ENCODE measurements at places on chromosomes 12 and 14.

DNA sequence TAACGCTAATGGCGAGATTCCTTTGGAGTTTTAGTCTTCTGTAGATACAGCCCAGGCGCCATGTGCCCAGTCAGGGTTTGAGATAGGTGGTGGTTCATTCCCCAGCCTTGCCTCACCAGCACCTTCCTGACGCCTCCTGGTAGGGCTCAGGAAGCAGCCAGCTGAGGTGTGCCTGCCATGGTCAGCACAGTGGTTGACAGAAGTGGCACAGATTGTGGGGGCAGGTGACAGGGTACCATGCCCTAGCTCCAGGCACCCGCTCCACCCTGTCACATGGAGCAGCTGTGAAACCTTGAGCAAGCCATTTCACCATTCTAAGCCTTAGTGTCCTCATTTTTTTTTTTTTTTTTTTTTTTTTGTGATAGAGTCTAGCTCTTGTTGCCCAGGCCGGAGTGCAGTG lies 45.6 kb downstream of the EVL start:
- DNase-seq, result no peak

GRCh38 chr12:13177373-13177772 lies 19.2 kb upstream of the EMP1 start:
- no peak for DNase-seq

DNA sequence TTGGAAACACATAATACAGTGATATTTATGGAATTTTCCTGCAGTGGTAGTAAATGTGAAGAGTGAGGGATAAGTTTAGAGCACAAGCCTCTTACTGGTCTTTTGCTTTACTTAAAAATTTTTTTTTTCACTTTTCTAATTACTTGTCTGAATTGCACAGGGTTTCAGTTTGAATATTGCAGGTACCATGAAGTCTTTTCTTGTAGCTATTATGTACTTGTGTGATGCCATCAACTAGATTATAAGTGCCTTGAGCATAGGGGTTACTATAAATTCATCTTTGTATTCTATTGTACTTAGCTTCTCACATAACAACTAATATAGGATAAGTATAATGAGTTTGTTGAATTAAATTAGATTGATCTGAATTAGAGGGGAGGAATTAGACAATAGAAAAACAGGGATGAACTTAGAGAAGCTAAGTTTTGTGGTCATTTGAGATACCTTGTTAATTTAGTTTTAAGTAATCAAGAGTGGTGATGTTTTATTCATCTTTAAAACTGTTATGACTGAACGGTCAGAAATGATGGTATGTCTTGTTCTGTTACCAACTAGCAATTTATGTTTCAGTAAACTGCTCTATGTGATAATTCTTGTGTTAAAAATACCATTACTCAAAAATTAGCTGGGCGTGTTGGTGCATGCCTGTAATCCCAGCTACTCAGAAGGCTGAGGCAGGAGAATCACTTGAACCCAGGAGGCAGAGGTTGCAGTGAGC lies 42.1 kb downstream of the CCDC91 start:
- no peak for DNase-seq

DNA sequence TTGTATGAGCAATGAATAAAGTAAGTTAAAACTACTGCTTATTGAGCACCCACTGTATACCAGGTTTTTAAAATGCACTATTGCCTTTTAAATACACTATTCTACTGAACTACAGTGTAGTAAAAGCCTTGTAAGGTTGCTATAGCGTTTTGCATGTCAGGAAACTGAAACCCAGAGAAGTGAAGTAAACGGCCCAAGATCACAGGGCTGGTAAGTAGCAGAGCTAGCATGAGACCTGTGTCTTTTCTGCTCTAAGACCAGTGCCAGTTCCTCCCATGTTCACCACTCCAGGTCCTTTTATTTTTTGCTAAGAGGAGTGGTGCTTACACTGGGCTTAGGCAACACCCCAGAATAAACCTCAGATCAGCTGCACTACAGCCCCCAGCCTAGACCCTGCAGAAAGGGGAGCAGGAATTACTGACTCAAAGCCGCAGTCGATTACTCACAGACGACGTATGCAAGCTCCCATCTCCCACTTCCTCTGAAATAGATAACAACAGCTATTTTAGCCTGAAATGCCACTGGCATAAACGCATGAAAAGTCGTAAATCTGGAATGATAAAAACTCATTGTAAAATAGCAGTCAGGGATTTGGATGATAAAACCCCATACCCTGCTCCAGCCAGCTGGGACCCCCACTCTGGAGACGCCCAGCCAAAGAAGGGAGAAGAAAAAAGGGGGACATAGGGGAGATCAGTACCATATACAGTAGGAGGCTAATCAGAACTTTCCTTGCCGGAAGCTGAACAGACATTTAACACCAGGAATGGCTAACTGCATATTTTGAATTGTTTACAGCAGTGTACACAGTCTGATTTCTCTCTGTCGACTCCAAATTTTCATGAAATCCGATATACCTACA lies 108.3 kb downstream of the NUAK1 start:
- DNase-seq, result no peak

- no peak for DNase-seq
These were observed 261.5 kb upstream of the CCDC196 start for GRCh38 chr14:66224492-66225178.

DNA sequence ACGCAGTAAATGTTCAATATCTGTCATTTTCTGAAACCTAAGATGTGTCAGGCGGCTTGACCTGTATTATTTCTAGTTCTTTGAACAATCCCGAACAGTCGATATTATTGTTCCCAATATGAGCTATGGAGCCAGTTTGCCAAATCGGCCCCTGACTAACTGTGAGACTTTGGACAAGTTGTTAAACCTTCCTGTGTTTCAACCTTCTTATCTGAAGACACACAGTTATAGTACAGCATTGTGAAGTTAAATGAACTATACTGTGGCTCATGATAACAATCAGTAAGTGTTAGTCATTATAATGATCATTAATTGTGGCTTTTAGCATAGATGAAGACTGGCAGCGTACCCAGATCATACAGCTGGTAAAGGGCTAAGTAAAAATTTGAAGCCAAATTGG lies 23.4 kb downstream of the DDX47 start:
- no peak for DNase-seq

DNA sequence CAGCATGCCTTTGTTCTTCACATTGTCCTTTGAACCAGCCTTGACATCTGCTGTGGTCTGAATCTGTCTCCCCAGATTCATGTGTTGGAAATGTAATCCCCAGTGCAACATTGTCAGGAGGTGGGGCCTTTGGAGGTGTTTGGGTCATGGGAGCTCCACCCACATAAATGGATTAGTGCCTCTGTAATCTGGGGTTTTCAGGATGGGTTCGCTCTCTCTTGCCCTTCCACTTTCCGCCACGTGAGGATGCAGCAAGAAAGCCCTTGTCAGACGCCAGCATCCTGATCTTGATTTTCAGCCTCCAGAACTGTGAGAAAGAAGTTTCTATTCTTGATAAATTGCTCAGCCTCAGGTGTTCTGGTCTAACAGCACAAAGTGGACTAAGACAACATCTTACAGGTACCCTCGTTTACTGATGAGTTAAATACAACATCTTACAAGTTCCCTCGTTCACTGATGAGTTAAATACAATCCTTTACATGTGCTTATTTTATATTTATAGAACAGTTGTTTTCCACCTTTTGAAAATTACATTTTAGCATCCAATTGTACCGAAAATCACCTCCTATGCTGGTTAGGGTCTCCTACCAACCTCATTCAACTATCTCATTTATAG lies 54.4 kb upstream of the RIMBP2 start:
- DNase-seq, result no peak

DNA sequence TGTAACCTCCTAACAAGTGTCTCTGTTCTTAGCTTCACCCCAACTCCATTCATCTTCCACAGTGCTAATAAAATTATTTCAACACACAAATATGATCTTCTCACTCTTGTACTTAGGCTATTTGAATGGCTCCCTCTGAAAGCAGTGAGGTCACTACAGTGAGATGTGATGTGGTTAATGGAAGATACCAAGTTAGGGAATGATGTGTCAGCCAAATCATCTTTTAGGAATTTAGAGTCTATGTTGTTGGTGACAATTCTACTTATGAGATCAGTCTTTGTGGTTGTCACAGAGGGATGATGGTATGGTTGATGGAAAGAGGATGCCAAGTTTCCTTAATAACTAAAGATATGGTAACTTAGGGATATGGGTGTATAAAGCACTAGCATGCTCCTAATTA lies 57.6 kb downstream of the POLR3B start:
- no peak for DNase-seq

DNA sequence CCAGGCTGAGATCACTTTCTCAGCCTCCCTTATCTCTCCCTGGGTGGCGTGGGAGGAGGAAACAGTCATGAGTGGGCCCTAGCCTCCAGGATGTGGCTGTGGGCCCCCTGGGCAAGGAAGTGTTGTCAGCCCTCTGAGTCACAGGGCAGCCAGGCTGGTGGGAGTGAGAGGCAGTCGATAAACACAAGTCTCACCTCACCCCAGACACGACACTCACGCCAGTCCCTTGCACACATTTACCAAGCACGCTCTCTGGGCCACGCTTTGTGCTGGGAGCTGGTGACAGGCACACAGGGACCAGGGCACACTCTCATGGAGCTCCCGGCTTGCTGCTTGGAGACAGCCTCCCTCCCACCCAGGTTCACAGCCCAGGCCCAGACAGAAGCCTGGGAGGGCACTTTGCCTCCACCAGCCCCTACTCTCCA lies 1.9 kb upstream of the KRT79 start:
- no peak for DNase-seq

DNA sequence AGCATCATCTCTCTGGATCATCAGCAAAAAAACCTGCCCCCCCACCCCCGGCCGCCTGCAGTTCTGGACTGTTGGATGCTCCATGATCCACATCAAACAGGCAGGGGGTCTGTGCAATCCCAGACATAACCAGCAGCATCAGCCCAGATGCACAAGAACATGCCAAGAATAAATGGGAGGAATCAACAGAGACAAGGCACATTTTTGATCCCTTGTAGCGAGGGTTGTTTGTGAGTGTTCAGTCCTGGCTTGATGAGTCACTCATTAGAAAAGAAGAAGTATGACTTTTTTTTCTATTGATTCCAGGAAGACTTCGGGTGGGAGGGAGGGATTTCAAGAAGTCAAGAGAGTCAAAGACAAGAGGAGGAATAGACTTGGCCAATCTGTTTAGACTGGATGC lies 244.2 kb downstream of the KSR2 start:
- DNase-seq, result no peak

DNA sequence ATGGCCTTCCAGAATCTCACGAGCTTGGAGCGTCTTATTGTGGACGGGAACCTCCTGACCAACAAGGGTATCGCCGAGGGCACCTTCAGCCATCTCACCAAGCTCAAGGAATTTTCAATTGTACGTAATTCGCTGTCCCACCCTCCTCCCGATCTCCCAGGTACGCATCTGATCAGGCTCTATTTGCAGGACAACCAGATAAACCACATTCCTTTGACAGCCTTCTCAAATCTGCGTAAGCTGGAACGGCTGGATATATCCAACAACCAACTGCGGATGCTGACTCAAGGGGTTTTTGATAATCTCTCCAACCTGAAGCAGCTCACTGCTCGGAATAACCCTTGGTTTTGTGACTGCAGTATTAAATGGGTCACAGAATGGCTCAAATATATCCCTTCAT lies 92.2 kb downstream of the FLRT2 start:
- no peak for DNase-seq

DNA sequence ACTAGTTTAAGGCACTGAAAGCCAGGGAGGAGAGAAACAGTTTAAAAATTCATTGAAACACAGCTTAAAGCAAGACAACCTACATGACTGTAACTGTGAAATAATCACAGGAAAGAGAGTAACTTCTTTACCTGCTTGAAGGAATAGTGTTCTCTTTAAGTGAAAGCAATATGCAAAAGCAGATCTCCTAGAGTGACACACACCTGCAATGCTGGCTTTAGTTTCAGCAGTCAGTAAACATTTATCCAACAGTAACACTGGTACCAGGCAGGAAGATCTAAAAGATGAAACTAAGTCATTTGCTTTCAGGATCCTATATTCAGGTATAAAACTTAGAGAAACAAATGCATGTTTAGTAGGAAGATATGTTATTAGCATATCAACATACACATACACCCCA lies 85.3 kb upstream of the PPM1H start:
- DNase-seq, result no peak

DNA sequence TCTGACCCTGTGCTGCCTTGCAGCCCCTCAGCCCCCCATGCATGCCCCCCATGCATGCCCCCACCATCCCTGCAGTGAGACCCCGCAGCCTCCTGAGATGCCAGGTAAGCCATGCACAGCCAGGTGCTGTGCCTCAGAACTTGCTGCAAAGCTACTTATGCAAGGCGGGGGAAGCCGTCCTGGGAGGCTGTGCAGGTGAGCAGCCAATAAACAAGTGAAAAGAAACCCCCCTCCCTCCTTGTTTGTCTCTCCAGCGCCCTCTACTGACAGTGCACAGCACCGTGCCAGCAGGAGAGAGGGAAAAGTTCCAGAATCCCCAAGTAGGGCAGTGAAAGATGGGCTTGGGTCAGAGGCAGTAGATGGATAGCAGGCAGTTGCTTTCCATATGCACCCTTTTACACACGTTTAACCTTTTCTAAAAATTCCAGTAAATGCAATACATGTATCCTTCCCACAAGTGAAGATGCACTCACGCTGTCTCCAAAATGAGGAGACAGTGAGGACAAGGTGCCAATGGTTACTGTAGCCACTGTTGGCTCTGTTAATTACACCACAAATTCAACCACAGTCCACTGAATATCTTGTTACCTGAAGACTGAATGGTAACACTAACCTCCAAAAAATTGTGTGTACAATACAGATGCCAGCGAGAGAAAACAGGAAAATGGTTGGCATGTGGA lies 18.0 kb downstream of the TNFAIP2 start:
- no peak for DNase-seq

GRCh38 chr12:109020146-109020795 lies 597 bp downstream of the SVOP start:
- no peak for DNase-seq

DNA sequence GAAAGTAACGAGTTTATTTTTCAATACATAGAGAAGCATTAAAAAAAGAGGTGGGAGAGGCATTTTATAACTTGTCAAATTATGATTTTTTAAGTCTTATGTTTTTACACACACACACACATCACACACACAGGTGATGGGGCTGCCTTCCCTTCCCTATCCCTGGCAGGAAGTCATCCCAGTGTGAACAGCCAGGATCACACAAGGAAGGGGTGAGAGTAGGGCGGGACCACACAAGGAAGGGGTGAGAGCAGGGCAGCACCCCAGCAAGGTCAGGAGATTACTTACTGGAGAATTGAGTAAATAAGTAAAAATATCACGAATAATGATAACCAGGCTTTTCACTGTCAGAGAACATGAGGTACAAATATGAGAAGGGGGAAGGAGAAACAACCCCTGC lies 372.6 kb downstream of the SEC23A start:
- no peak for DNase-seq

- no peak for DNase-seq
These were observed 2.3 kb downstream of the WNT10B start for GRCh38 chr12:48969160-48969771.

All from CD4-positive, alpha-beta T cell treated with Interleukin-6 at 100 ng/mL for 8 hours (primary cell).